ENCODE measurements at places on chromosomes 6 and 20.

GRCh38 chr20:57371363-57371762, 19.8 kb upstream of the RBM38 start:
- DNase-seq = no peak

DNA sequence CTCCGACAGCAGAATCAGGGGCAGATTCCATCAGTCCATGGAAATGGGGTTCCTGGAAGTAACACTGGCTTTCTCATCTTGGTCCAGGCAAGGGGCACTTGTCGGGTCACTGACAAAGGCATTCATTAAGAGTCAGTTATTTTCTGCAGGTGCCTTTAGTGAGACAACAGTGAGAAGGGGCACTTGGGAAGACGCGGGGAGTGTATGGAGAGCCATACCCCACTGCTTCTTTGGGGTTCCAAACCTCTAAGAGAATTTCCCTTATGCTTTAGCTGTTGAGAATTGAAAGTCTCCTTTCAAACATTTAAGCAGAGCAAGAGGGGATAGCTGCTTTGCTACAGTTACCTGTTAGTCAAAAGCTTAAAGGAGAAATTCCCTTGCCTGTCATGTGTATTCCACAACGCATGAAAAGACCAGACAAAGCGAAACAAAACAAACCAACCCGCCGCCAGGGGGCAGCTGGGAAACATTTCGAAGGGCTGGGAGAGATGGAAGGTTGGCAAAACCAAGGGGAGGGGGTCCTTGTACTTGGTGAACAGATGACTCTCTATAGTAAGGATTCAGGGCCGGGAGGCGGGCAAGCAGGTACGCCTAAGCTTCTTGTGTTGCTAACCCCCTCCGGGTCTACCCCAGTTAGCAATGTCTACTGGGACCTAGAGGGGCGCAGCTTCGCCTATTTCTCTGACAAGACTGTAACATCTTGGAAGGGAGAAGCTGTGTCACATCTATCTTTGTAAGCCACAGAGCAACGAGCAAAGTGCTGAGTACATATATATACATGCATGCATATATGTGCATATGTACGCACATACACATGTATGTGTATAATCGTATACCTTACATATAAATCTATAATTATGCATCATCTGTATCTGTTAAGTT, 474.9 kb upstream of the AGPAT4 start:
- peak; percentile 89 for DNase-seq

- DNase-seq = peak; percentile 8
These were observed 163.2 kb downstream of the SYNDIG1 start for GRCh38 chr20:24632581-24632980.

GRCh38 chr6:23524548-23524947, 601.5 kb upstream of the NRSN1 start:
- no peak for DNase-seq

DNA sequence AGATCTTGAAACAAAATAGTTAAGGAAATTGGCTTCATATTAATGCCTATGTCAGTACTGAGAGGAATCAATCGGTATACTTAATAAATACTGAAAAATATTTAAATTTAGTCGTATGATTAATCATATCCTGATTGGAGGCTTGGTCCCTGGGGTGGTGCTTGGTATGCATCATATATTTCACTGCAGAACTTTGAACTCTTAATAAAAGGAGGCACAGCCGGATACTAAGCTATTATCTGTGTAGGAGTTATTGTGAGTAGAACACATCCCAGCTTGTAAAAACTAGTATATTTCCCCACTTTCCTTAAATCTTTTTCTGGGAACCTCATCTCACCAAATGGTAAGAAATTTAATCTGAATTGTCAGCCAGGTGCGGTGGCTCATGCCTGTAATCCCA, 42.4 kb upstream of the SCAF8 start:
- DNase-seq = no peak

DNA sequence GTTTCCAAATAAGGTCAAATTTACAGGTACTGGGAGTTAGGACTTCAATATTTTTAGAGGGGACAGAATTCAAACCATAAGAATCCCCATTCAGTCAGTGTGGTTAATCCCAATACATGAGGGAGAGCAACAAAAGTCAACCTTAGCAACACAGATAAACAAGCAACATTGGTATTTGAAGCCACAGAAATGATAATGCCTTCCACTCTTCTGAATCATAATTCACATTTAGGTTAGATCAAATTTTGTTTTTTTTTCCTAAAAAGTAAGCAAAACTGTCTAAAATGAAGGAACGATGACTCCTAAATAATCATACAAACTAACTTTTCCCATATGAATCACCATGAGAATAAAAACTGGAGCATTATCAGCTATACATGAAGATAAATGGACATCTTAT, 246.0 kb upstream of the TENT5A start:
- DNase-seq = no peak

GRCh38 chr6:137095651-137096238, 51.0 kb upstream of the IL20RA start:
- no peak for DNase-seq

- no peak for DNase-seq
These were observed 232.4 kb downstream of the FOXA2 start for GRCh38 chr20:22352019-22352418.

- DNase-seq = no peak
These were observed 1.4 kb downstream of the SRC start for GRCh38 chr20:37347347-37347823.

DNA sequence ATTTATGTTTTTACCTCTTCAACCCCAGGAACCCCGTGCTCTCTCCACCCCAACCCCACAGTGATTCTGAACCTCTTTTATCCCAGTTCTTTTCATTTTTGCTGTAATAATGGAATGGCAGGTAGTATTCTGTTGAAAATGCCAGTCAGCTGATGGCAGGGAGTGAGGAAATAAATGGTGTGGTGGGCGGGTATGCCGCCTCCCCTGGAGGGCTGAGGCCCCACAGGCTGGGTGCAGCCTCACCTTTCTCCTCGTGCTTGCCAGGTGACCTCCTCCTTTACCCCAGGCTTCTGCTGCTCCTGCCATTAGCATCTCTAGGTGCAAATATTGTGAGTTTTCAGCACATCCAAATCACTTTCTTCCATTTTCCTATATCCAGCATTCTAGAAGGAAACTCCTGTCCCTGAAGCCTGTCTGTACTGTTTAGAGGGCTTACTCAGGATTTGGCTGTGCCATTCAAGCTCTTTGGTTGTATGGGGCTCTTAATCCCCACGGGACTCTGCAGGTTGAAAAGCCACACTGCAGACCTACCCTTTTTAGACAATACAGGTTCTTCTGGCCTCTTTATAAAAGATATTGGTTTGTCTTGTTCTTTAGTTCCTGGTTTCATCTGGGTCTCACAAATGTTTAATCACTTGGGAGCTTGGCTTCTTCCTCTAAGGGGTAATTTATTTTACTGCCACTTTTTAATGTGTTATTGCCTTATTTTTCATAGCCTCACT, 201.8 kb downstream of the JARID2 start:
- DNase-seq = no peak

- DNase-seq = peak; percentile 39
These were observed 8.2 kb upstream of the SLC2A12 start for GRCh38 chr6:134060491-134061106.

GRCh38 chr20:37144856-37145404, 34.2 kb upstream of the RPN2 start:
- DNase-seq = no peak

GRCh38 chr6:36759148-36759759, 61.6 kb downstream of the RAB44 start:
- DNase-seq = peak; percentile 88
